ENCODE measurements at places on chromosomes 5 and 9.

- no peak for DNase-seq
Observed at GRCh38 chr5:1319436-1320256, 24.8 kb upstream of the TERT start.

DNA sequence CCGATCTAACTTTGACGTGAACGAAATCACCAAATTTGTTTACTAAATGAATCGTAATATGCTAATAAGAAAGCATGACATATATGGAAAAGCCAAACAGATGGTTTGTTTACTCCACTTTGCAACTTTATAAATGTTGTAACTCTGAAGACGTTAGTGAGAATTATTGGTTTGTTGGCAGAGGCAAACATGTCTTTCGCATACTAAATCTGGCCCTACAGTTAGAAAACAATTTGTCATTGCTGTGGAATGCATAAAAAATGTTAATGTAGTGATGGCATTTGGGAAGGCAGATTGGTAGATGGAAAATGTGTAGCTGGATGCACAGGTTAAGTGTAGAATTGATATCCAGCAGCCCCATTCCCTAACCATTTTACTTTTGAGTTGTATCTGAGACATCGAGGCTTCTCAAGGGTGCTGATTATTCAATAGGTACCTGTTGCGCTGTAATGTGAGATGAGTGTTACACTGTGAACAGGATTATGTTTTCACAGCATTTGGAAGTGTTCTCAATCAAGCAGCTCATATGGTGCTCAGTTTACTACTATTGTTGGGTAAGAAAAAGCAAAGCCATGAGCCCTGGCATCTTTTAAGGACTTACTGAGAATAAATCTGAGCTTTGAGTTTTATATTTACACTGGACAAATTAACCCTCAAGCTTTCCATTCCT lies 444.8 kb downstream of the BNC2 start:
- no peak for DNase-seq

DNA sequence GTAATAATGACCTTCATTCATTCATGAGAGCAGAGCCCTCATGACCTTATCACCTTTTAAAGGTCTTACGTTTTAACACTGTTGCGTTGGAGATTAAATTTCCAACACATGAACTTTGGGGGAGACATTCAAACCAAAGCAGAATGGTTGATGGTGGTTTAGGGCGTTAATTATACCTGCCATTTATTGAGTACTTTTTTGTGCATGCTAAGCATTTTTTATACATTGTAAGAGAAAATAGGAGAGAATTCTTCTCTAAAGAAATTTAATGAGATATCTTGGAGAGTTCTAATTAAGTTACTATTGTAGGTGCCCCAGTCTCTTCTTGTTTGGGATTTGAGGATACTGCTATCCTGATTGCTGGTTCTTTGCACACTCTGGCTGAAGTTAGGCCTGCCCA lies 12.4 kb downstream of the AP3S1 start:
- DNase-seq, result no peak

DNA sequence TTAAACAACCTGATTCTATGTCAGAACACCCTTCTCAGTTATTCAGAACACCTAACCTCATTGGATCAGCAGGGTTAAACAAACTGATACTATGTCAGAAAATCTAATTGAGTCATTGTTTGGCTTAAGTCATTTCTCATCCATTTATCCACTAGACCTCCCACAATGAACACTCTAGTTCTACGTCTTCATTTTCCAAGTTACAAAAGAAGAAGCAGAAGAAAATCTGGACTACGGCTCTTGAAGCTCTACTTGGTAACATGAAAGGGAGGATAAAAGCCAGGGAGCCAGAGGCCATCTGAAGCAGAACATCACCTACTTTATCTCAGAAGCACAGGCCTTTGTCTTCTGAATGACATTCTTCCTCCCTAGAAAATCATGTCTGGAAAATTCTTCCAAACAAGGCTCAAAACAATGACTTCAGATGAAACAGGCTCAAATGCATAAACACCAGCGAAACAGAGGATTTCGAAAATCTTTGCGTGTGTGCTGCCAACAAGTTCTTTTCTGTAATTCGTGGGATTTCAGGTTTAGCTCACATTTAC lies 35.4 kb upstream of the TGFBI start:
- no peak for DNase-seq

- DNase-seq, result no peak
Observed at GRCh38 chr9:112110777-112111113, 64.4 kb downstream of the SUSD1 start.

DNA sequence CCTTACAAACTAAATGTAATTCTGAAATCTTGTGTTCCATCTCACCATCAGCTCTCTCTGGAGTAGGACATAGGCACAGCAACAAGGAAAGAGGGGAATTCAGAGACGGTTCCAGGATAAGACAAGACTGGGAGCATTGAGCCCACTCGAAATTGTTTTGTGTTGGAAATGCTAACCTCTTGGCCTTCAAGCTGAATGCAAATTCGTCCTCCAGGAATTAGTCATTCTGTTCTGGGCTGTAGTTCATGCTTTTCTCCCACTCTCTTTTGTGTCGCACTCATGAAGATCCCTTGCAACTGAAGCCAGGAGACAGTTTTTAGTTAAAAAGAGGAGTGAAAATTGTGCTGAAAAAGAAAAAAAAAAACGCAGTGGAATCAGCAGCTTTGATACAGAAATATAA lies 121.7 kb upstream of the SEMA6A start:
- DNase-seq, result no peak

- no peak for DNase-seq
Observed at GRCh38 chr5:115857626-115858349, 16.1 kb downstream of the AP3S1 start.

- no peak for DNase-seq
Observed at GRCh38 chr5:131378721-131379541, 115.1 kb downstream of the CDC42SE2 start.
